ENCODE measurements at places on chromosomes 3 and 15.

GRCh38 chr15:57323806-57324589, 52.3 kb upstream of the CGNL1 start:
- no peak for DNase-seq

- DNase-seq, result no peak
These were observed 13.9 kb upstream of the ANPEP start for GRCh38 chr15:89828281-89829145.

- no peak for DNase-seq
These were observed 111.4 kb downstream of the CMSS1 start for GRCh38 chr3:99928771-99929744.

DNA sequence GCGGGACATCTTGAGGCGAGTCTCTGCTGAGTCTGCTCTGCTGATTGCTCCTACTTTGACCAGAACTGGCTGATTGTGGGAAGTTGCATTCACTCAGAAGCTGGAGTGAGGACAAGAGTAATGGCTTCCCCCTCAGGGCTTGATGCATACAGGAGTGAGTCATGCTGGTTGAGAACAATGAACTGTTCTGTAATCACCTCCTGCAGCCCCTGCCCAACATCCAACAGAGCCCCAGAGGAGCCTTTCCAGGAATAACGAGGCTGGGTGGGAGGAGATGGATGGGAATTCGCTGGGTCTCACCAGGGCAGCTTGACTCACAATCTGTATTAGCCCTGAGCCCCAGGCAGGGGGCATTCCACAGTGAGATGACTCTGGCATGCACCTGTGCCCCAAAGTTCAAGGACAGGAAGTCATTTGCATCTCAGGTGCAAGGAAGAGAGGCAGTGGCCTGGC, 85.0 kb downstream of the RAB11A start:
- DNase-seq, result no peak

DNA sequence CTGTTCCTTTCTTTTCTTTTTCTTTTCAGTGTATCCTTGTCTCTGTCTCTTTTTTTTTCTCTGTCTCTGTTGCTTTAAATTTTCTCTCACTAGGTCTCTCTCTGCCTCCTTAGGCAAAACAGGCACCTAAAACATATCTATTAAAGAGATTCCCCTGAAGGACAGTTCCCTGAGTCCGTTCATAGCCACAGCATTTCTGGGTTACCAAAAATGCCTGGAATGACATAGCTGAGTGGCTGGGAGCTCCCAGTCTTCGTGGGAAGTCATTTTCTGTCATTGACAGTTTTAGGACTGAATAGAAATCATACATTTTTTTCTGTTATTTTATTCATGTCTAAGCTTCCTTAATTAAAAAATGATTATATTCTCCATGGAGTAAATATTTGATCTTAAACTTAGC, 323.8 kb upstream of the AZI2 start:
- DNase-seq, result no peak

- no peak for DNase-seq
These were observed 117.0 kb upstream of the CCDC54 start for GRCh38 chr3:107260207-107260606.

GRCh38 chr15:68638953-68639515, 60.2 kb downstream of the CORO2B start:
- DNase-seq, result no peak

- DNase-seq, result no peak
These were observed 204.9 kb downstream of the CADPS start for GRCh38 chr3:62670351-62670750.

DNA sequence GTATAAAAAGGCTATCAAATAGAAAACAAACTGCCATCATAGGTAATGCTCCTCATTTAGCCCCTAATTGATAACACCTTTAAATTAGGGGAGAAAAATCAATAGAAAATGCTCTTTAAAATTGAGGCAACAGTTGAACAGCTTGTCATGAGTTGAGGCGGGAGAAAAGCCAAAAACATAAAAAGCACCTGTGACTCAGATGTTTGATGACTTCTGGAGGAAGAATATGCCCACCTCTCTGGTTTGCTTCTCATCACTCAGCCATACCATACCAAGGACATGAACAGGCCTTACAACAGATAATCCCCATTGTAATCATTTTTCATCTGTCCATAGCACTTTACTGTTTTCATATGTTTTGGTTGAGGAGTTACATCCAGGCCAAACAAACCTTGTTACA, 246.0 kb downstream of the MYRIP start:
- no peak for DNase-seq

- no peak for DNase-seq
These were observed 34.8 kb downstream of the CCNL1 start for GRCh38 chr3:157125101-157125500.

DNA sequence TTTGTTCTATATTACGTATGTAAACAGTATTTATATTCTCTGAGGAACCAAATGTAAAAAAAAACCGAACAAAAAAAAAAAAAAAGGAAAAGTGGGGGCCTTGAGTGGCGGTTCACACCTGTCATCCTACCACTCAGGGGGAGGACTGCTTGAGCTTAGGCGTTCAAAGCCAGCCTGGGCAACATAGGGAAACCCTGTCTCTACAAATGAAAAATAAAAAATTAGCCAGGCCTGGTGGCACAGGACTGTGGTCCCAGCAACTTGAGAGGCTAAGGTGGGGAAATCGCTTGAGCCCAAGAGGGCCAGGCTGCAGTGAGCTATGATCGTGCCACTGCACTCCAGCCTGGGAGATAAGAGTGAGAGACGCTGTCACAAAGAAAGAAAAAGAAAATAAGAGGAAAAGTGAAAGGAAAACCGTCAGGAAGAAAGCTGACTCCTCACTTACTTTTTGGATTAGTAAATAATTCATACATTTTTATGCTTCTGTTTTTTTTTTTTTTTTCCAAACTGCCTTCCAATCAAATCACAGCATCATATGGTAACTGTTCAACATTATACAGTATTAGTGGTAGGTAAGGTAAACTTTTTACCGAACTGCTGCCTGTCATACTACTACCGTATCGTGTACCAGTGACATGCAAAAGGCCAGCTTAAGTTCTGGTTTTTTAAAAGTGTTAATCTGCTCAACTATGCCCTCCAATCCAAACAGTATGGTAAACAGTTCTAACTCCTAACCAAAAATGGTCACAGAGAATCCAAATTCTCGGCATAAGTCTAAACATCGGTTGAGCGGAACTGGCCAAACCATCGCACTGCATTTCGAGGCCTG, 1.2 kb downstream of the PHC3 start:
- peak; percentile 9 for DNase-seq

DNA sequence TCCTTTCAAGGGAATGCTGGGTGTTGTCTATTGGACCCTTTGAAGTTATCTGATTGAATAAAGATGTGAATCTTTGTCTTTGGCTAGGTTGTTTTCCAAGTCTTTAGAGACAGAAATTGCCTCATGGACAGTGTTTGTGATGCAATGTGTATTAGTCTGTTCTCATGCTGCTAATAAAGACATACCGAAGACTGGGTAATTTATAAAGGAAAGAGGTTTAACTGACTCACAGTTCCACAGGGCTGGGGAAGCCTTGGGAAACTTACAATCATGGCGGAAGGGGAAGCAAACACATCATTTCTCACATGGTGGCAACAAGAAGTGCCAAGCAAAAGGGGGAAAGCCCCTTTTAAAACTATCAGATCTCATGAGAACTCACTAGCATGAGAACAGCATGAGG, 88.8 kb upstream of the PLXND1 start:
- DNase-seq, result no peak

- no peak for DNase-seq
These were observed 594.9 kb upstream of the SUCLG2 start for GRCh38 chr3:68249265-68249664.

GRCh38 chr3:194808640-194809097, 123.0 kb downstream of the FAM43A start:
- no peak for DNase-seq

- DNase-seq, result no peak
These were observed 350.5 kb downstream of the EPHB1 start for GRCh38 chr3:135145581-135145980.

DNA sequence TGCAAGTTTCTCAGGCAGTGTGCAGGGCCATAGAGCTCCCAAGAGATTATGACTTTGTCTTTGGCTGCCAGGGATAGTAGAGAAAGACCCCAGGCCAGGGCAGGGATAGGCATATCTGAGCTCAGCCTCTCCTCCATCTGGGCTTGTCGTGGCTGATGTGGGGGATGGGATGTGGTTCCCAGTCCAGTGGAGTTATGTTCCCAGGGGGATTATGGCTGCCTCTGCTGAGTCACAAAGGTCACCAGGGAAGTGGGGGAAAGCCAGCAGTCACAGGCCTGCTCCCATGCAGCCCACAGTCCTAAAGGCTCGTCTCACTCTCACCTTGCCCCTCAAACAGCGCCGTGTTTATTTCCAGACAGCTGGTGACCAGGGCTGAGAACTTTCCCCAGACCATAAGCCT, 354.9 kb downstream of the SI start:
- no peak for DNase-seq

DNA sequence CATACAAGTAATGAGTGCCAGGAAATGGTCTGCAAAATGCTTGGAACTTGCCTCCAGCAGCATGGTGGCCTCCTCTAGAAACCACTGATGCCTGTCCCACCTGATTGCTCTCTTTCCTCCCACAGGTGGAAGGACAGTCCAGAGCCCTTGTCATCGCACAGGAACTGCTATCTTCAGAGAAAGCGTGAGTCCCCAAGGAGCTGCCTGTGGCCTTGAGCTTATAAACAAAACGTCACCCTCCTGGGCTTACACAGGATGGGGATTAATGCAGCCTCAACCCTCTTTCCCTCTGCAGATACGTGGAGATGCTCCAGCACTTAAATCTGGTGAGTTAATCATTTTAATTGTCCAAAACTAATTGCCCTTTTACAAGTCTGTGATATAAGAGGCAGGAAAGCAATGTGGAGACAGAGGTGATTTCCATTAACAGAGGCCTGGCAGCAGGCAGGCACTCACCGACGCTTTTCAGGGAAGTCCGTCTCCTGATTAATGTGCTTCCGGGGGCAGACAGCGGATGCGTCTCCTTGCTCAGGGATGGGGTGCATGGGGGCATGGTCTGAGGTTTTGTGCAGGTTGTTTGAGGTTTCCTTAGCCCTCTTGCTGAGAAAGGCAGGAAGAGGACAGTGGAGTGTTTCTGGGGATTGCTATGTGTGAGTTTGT, 61.8 kb downstream of the FGD5 start:
- no peak for DNase-seq

DNA sequence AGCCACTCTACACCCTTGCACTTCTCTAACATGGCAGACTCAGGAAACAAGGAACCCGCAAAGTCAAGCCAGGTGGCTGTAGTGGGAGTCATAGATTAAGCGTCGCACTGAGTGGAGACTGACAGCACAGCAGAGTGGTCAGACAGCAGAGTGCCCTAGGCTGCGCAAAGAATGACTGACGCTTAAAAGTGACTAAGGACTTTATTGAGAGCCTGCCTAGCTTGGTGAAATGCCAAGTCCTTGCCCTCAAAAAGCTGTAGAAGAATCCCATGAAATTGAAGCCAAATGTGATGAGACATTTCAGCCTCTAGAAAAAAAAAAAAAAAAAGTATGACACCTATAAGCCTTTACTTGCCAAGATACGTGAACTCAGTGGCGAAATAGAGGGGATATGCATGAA, 30.2 kb downstream of the NCEH1 start:
- DNase-seq, result no peak

GRCh38 chr15:26640601-26641000, 132.3 kb downstream of the GABRB3 start:
- no peak for DNase-seq

DNA sequence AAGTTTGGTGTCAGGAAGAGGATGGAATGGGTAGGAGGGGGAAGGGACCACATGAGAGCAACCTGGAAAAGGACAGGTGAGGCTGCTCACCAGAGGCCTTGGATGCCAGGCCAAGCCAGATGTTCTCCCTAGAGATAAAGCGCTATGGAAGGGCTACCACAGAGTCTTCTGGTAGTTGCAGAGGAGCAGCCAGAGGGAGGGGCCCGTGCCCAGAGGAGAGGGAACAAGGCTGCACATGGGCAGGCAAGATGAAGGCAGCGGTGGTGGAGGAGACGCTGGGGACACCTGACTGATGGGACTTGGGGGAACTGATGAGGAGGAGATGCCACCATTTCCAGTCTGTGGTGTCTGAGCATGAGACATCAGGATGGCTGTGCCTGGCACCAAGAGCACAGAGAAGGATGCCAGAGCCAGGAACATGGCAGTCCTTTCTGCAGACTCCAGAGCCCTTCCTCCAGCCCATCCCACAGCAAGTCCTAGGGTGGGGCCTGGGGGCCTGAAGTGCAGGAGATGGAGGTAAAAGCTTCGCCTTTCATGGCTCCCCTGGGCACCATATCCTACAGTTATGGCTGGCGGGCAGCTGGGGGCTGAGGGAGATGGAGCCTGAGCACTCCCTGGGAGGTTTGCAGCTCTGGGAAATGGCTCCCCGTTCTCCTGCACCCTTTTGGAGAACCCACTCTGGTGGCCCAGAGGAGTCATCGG, 103.0 kb downstream of the ETFA start:
- DNase-seq, result no peak

DNA sequence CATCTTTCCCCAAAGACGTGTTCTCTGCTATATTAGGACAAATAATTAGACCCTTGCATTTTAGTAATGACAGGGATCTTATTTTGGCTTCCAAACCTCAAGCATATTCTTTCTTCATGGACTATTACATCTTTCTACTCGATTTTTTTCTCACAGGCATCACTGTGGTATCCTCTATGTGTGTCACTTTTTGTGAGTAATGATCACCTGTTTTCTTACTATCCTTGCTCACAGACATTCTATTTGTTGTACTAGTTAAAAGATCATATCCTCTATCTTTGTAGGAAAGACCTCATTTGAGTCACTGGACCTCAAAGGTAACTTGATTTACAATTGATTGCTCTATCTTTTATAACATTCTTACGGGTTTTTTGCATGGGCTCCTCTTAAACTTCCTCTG, 6.8 kb downstream of the C3orf80 start:
- DNase-seq, result no peak

- DNase-seq, result peak; percentile 61
These were observed 624.8 kb upstream of the LMCD1 start for GRCh38 chr3:7876741-7877297.

- no peak for DNase-seq
These were observed 5.1 kb downstream of the PHLDB2 start for GRCh38 chr3:111863942-111864694.

DNA sequence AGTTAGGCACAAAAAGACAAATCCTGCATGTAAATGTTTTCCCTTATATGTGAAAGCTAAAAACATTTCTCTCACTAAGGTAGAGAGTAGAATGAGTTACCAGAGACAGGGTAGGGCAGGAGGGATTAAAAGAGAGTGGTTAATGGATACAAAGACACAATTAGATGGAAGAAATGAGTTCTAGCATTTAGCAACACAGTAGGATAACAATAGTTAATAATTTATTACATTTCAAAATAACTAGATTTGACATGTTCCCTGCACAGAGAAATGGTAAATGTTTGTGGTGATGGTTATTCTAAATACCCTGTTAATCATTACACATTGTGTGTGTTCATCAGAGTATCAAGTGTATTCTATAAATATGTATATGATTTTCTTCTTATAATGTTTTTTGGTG, 1400.7 kb downstream of the OTOL1 start:
- no peak for DNase-seq

DNA sequence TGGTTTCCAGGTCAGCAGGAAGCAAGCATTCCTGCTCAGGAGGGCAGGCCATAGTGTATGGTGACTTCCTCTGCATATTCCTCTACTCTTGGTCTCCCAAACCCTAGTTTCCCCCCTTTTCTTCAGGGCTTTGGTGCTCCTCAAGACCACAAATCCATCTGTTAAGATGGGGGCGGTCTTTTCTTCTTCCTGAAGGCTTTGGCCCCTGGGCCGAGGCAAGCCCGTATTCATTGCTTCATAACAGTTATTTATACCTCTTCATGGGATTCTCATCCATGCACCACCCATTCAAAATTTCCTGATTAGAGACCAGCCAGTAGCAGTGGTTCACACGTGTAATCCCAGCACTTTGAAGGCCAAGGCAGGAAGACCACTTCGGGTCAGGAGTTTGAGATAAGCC, 62.1 kb upstream of the IL12A start:
- DNase-seq, result no peak

- no peak for DNase-seq
These were observed 29.0 kb downstream of the AQP9 start for GRCh38 chr15:58167095-58167691.

Measured in activated naive CD4-positive, alpha-beta T cell treated with Interleukin-2 at 50 U/mL for 16 hours (primary cell).